ENCODE measurements at places on chromosomes 7 and 10.

GRCh38 chr7:78197447-78197846 is 398.9 kb downstream of the PHTF2 start:
- DNase-seq, result no peak

- no peak for DNase-seq
Measured at GRCh38 chr10:113557903-113558321, 5.1 kb downstream of the HABP2 start.

- no peak for DNase-seq
Measured at GRCh38 chr10:16182688-16183087, 254.1 kb upstream of the PTER start.

- DNase-seq, result no peak
Measured at GRCh38 chr10:55629793-55630490, 731.1 kb downstream of the ZWINT start.

- no peak for DNase-seq
Measured at GRCh38 chr7:1542841-1543747, 12.6 kb downstream of the MAFK start.

DNA sequence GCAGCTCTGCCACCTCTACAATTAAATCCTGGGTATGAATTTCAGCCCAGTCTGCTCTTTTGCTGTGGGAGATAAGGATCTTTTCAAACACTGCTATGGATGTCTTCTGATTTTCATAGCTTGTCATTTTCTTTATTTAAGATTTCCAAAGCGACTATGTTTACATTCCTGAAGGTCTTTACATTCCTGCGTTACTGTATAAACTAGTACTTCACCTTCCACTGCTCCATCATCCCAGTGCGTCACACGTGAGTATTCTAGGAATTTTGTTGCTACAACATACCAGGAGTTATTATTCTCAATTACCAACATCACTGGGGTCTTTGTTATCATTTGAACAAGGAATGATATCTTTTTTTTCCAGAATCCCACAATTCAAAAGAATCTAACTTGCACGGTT is 944.7 kb downstream of the SORCS3 start:
- DNase-seq, result no peak

- DNase-seq, result no peak
Measured at GRCh38 chr7:50983850-50984249, 201.2 kb upstream of the GRB10 start.

DNA sequence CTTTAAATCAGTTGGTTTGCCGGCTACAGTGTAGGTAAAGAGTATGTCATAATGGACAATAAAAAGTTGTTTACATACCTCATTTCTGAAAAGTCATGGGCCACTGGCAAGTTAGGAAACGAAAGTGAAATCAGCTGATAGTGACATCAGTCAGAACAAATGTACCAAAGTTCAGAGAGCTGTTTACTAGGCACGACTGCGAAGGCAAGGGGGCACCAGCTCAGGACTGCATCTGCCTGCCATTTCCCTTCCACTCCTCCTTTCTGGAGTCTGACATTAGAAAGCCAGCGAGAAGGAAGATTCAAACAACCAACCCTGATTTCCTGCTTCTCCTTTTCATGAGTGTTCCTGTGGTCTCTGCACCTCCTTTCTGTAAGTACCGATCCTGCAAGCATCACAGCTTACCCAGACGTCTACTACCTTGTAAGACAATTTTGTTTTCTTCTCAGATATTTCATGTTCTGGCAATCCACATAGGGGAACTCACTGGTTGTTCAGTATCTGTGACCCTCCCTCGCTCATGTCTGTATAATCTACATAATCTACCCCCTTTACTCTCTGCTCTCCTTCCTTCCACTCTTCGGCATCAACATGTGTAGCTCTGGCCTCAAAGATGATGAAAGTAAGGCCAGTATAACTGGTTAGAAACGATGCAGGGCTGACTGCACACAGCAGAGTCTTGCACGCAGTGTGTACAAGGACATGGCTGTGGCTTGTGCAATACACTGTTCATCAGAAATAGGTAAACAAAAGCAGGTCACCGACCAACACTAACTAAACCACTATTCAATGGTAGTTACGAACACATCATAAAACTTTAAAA is at the start of gene TMEM140:
TSS of gene TMEM140 (plus strand) at position 174 of the 823 bp plus-strand sequence. CDS start 16,370 bp downstream, outside the sequence.
- DNase-seq, result peak; percentile 58

DNA sequence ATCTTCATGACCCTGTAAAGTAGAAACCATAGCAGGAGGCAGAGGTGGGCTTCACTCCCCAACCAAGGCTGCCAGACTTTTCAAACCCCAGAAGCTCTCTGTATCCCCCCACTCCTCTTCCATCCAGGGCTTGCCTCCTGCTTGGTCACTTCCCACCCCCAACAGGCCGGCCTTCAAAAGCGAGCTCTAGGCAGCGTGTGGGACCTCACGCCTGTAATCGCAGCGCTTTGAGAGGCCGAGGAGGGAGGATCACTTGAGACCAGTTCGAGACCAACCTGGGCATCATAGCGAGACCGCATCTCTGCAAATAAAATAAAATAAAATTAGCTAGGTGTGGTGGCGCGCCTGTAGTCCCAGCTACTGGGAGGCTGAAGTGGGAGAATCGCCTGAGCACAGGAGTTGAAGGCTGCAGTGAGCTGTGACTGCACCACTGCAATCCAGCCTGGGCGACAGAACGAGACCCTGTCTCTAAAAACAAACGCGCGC is 743 bp upstream of the POR start:
- DNase-seq, result no peak

DNA sequence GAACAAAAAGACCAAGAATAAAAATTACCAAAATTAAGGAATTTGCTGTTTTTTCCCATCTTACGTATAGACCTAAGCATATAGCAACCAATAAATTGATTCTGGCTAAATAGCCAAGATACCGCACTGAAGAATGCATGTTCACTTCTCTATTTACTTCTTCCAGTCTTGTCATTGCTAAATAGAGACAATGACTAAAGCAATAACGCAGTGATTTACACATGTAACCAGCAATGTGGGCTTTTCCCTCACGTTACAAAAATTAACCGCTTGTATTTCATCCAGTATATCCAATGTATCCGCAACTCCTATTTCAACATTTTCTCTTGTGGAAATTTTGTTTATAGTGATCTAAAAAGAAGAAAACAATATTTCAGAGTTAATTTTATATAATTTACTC is 5.6 kb downstream of the TMEM168 start:
- DNase-seq, result no peak

DNA sequence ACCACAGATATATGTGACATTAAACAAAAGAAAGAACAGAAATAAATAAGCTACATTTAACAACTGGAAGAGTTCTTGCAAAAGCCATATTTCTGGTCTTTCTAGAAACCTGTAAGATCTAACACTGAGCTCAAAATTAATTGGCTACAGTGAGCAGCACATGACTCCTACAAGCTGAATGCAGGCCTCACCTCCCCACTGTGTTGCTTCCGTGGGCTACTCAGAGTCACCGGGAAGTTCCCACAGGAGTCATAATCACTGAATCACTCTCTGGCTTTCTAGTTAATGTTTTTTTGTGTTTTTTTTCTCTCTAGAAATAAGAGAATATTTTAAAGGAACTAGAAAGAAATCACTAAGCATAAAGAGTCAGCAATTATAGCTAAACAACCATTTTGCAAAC is 10.2 kb upstream of the MRPS24 start:
- no peak for DNase-seq

- DNase-seq, result no peak
Measured at GRCh38 chr10:59905066-59905730, 1.2 kb downstream of the CCDC6 start.

- DNase-seq, result no peak
Measured at GRCh38 chr7:98319176-98319575, 37.7 kb downstream of the BRI3 start.

DNA sequence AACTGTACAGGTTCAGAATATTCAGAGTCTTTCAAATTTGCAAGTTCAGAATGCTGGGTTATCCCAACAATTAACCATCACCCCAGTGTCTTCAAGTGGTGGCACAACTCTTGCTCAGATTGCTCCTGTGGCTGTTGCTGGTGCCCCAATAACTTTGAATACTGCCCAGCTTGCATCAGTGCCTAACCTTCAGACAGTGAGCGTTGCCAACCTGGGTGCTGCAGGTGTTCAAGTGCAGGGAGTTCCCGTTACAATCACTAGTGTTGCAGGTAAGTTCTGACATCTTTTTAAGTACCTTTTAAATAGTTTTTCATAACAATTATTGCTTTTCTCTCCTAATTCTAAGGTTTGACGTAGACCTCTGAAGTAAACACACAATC is 2.7 kb downstream of the SP4 start:
- DNase-seq, result no peak

- DNase-seq, result no peak
Measured at GRCh38 chr7:15096853-15097252, 194.3 kb upstream of the DGKB start.

- DNase-seq, result no peak
Measured at GRCh38 chr10:73650537-73651331, 5.1 kb downstream of the SYNPO2L start.

GRCh38 chr10:49135575-49136313 is 1.9 kb upstream of the FAM170B start:
- DNase-seq, result no peak

DNA sequence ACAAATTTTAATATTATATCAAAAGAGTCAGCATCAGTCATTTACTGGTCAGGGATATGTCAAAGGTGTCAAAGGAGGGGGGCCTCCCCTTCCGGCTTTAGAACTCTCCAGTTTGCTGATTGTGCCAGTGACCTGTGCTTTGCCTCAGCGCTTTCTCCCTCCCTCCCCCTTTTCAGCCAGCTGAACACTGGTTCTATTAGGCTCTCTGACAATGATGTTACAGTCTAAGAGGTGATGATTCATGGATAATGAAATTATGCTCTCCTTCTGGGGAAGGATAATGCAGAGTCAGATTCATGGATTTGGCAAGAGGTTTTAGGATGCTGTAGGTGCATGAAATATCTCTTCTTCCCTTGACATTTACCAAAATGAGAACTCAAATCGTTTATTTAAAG is 6.1 kb downstream of the LRRTM3 start:
- DNase-seq, result no peak

GRCh38 chr7:154990964-154991540 is 11.9 kb downstream of the PAXIP1 start:
- no peak for DNase-seq

DNA sequence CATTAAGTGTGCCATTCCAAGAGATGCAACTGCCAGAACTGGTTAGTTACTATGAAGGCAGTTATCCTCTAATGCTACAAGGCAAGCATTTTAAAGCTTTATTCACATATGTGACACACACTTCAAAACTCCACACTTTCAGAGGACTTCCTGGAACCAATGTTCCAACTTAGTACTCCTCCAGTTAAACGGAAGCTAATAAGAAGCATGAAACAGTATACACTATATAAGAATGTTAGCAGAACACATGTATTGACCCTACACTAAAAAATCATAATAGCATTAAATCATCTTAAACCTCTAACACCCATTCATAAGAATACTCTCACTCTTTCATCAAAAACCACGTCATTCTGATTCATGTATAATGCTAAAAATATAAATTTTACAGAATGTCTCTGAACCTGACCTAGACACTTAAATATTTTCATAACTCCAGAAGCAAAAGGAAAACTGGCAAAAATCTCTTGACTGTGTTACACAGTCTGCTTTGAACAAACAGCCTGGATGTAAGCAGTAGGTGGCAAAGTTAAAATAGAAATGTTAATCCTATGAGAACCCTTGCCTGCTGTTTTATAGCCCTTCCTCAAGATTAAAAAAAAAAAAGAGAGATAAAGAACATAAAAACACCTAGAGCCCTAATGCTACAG is 135.0 kb downstream of the SEMA3C start:
- DNase-seq, result no peak

GRCh38 chr7:90391488-90391887 is 11.8 kb upstream of the CLDN12 start:
- DNase-seq, result no peak

DNA sequence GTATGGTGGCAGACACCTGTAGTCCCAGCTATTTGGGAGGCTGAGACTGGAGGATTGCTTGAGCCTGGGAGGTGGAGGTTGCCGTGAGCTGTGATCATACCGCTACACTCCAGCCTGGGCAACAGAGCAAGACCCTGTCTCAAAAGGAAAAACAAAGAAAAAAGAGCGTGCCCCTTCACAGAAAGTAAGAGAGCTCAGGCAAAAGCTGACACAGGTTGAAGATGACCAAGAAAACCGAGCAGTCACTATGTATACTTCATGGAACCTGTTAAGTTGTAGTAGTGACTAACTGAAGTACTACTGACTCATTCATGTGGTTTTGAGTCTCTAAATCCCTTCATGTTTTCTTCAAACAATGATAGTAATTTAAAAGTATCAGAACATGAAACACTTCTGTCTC is 1.2 kb upstream of the PRRT4 start:
- no peak for DNase-seq

- no peak for DNase-seq
Measured at GRCh38 chr7:158836692-158837091, 7.4 kb upstream of the ESYT2 start.

DNA sequence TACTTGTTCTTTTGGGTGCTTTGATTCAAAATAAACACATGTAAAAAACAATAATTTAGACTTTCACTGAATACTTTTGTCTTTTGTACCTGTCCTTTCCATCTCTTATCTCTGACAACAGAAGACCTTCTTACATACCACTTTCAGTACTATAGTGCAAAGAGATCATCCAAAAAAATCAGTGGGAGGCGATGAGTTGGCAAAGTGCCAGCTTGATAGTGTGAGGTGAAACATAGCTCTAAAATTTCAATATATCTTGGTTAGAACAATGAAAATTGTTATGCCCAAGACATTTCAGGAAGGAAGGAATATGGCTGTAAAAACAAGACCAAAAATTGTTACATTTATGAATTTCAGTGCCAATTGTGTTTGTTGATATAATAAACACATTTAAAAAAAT is 390.2 kb upstream of the COBL start:
- DNase-seq, result no peak

- DNase-seq, result no peak
Measured at GRCh38 chr7:81690251-81690650, 79.6 kb downstream of the HGF start.

DNA sequence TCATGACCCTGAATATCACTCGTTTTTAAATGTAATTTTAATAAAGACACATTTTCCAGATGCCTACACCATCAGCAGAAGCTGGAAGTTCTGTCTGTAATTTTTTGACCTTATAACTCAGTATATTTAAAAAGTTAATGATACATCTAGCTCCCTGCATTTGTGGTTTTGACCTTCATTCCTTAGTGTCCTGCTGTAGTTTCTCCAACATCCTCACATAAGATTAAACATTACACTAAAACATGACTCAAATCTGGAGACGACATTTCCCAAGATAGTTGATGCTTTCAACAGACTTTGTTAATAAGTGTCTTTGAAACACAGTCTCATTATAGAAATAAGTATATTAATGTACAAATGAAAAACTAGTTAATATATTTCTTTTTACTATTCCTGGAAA is 363.1 kb downstream of the POM121L12 start:
- DNase-seq, result no peak

DNA sequence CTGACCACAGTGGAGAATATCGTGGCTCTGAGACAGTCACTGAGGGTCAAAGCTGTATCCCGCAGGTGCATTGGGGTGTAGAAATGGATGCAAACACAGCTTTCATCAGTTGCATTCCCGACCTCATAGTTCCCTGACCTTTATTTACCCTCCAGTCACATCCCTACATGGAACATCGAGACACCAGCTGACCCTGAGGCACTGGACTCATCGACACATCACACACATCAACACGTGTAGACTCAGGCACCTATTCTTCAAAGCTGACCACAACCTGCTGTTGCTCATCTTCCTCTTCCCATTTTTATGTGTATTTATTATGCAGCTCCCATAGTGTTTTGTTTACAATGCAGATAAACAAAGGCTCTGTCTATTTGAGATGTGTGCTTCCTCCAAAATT is 396.9 kb upstream of the NRP1 start:
- DNase-seq, result no peak
